ENCODE measurements at places on chromosomes 5 and 9.
A peak's percentile ranks its signal among the peaks of the same experiment; 100 is the strongest.

DNA sequence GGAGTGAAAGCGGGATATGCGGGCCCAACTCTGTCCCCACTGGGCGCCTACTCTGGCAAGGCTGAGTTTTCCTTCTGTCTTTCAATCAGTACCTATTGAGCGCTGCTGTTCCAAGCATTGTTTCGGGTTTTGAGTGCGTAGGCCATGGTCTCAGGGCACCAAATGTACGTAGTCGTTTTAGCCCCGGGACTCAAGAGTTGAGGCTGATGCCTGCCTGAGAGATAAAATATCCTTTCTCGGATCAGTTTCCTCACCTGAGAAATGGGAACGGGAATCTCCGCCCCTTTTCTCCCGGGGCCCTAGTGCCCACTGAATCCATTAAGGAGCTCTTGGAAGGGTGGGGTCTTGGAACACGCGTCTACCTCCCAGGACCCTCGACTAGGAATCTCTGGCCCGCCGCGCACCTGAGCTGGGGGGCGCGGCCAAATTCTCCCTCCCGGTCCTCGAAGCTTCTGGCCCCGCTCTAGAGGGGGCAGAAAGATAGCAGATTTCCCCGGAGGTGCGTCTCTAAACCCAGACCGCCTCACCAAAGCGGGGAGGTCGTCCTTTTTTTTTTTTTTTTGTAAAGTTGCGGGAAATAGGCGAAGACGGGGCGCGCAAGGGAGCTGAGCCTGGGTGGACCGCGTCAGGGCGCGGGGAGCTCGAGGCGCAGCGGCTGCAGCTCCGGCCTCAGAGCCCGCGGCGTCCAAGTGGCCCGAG lies 494 bp upstream of the CXXC5 start:
- DNase-seq = no peak

GRCh38 chr9:69207503-69207902 lies 33.4 kb downstream of the TJP2 start:
- no peak for DNase-seq

GRCh38 chr5:76716456-76717157 lies 681 bp downstream of the F2R start:
- DNase-seq = no peak

GRCh38 chr9:137025517-137025966 lies 2.5 kb downstream of the ABCA2 start:
- DNase-seq = no peak

GRCh38 chr5:122909470-122910100 lies 64.2 kb downstream of the SNX24 start:
- no peak for DNase-seq

- no peak for DNase-seq
Observed at GRCh38 chr5:86865256-86865785, 247.6 kb downstream of the COX7C start.

DNA sequence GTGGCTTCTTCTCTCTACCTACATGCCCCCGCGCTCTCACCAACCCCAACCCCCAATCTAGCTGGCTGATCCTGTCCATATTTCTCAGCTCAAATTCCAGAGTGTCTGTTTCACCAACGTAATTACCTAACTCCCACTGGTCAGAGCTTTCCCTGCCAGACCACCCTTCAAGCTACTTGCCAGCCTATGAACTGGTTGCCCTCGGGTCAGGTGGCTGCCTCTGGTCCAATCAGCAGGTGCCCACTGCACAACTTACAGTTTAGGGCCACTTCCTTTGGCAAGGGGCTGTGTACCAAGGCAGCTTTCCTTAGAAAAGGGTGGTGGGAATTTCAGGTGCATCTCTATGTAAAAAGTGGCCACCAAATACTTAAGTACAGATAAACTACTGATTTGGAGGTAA lies 92.2 kb upstream of the SLC30A5 start:
- DNase-seq = no peak

DNA sequence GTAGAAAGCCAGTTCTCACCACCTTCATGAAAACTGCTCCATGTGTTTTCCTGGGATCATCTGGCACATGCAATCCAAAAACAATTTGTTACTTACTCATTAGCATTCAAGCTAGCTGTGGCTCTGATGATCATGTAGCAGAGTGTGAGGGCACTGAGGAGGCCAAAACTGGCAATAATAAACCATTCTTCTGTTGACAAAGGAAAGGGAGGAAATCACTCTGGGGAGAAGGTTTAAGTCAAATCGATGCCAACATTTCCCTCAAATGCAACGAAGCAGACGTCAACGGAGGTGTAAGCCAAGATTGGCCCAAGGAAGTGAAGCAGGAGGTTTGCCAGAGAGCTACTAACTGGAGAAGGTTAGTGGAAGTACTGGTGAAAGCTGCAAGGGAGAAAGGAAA lies 55.7 kb upstream of the TBC1D9B start:
- no peak for DNase-seq

DNA sequence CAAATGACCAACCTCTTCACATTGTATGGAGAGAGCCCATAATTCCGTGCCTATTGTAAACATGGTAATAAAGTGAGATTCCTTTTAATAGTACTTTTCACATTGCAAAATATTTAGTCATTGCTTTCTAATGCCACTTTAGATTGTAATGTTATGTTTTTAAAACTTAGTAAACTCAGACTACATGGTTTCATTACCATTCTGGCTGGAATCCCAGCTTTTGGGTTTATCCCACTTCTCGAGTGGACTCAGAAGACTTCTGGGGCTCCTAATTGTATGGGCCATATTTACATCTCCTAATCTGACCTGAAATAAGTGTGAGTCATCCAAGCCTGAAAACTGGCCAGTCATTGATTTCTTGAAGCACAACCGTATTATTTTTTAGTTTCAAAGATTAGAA lies 217.6 kb downstream of the CAAP1 start:
- no peak for DNase-seq

- DNase-seq = no peak
Observed at GRCh38 chr9:96620832-96621269, 1.2 kb upstream of the CDC14B start.

DNA sequence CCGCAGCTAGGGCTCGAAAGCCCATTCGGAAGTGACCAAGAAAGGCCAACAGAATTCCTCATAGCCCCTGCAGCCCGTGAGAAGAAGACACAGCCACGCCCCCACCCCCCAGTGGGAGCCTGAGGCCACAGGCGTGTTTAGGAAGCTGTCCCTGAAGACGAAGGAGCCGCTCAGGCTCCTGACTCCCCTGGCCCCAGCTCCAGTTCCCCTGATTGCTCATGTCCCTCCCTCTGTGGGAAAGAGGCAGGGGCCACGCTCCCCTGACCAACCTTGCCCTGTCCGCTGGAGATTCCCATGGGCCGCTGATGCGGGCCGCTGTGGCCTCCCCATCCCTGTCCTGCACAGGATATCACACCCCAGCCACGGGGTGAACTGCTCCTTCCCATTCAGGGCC lies 13.6 kb downstream of the ROPN1L start:
- DNase-seq = no peak

GRCh38 chr5:7663808-7664207 lies 187.1 kb downstream of the CFAP90 start:
- DNase-seq = no peak

GRCh38 chr5:54136516-54137440 lies 173.6 kb downstream of the ARL15 start:
- no peak for DNase-seq

- DNase-seq = no peak
Observed at GRCh38 chr9:21968331-21969010, 25.7 kb downstream of the CDKN2A start.

DNA sequence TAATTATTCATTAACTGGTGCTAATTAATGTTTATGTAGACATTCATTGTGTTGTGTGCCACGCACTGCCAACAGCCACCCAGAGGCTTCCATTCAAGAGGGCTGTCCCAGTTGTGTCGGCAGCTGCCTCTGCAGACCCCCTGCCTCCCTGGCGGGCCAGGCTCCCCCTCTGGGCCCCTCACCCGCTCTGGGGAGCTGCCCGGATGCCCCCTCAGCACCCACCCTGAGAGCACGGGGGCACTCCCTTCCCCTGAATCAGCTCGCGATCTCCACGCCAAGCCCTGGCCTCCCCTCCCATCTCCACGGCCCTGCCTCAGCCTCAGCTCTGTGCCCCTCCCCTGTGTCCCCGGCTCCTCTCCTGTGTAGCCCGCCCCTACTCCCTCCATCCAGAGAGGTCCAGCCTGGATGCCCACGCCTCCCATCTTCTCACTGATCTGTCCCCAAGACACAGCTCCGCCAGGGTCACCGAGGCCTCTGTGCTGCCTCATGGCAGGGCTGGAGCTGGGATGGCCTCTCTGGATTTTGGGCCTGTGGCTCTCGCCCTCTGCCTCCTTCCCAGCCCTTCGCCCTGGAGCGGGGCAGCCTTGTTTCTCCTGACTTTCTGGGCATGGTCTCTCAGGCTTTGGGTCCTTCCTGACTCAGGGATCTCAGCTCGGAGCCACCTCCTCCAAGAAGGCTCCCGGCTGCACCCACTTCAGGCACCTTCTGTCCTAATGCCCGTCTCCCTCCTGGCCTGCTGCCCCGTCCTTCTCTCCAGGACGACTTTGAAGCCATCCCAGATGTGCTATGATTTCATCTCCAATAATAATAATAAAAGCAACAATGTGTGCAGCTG lies 16.0 kb upstream of the SLC9A3 start:
- no peak for DNase-seq

DNA sequence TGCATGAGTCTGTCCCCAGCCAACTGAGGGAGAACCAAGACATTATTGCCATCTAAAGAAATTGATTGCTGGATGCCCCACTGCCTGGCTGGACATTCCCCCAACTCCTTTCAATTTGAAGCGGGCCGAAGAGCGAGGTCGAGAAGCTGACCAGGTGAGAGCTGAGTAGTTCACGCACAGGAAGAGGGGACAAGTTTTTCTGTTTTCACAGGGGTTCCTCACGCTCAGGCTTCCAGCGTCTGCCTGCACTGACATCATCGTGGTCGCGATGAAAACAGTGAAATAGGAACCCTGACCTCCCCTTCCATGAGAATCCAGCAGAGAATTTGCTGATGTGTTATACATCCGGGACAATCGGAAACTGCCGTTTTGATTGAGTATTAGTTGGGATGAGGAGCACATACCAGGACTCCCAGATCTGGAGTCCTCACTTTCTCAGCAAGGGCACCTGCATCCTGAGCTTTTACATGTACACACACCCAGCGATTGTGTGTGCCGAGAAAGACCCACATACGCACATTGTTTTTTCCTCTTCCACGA lies 3.1 kb upstream of the DMRT3 start:
- no peak for DNase-seq

- no peak for DNase-seq
Observed at GRCh38 chr5:166581826-166582225, 1709.6 kb upstream of the WWC1 start.

GRCh38 chr5:176819476-176819875 lies 9.1 kb downstream of the UNC5A start:
- DNase-seq = no peak

DNA sequence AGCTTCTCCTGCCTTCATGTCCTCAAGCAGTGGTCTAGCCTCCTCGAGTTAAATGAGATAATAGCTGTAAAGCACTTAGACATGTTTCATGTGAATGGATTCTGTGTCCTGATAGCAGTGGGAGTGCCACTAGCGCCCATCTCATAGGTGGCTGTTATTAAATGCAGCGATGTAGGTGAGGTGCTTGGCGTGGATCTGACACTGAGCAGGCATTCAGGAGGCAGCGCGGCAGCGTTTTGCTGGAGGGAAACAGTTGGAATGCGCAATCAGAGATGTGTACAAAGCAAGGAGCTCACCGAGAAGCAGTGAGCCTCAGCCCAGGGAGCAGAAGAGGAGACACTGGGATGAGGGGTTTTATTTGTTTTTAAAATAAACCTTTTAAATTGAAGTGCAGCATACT lies 106.6 kb downstream of the RGS3 start:
- no peak for DNase-seq

- no peak for DNase-seq
Observed at GRCh38 chr9:111876179-111876578, 20.4 kb upstream of the UGCG start.

- peak; percentile 68 for DNase-seq
Observed at GRCh38 chr5:132354381-132355139, 14.9 kb upstream of the SLC22A5 start.

DNA sequence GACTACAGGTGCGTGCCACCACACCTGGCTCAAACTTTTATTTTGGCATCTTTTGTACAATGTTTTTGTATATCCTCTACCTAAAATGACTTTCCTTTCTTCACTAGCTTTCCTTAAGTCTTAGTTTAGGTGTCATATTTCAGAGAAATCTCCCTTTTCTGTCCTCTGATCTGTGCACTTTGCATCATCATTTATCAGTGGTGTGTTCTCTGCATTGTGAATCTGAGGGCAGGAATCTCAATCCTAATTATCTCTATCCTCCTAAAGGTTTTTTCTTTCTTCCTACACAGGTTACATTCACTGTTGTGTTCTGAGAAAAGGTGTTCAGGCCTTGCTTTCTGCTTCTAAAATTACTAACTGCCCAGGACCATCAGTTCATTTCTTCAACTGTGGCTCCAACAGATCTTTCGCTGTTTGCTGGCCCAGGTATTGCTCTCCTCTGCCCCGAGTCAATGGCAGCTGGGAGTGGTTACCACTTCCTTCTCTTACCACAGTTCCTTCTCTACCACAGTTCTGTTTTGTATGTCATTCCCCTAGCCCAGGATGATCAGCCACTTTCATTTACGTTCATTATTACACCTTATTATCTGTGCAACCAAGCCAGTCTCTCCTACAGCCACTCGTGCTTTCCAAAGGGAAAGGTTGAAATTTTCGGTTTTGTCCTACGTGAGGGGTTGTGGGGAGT lies 14.0 kb downstream of the TGFBR1 start:
- DNase-seq = peak; percentile 68

GRCh38 chr5:31393126-31393525 lies 138.8 kb downstream of the DROSHA start:
- DNase-seq = no peak

GRCh38 chr9:130789747-130790672 lies 45.0 kb upstream of the ABL1 start:
- no peak for DNase-seq

GRCh38 chr9:124940521-124940893 lies 376 bp downstream of the GOLGA1 start:
- DNase-seq = no peak

DNA sequence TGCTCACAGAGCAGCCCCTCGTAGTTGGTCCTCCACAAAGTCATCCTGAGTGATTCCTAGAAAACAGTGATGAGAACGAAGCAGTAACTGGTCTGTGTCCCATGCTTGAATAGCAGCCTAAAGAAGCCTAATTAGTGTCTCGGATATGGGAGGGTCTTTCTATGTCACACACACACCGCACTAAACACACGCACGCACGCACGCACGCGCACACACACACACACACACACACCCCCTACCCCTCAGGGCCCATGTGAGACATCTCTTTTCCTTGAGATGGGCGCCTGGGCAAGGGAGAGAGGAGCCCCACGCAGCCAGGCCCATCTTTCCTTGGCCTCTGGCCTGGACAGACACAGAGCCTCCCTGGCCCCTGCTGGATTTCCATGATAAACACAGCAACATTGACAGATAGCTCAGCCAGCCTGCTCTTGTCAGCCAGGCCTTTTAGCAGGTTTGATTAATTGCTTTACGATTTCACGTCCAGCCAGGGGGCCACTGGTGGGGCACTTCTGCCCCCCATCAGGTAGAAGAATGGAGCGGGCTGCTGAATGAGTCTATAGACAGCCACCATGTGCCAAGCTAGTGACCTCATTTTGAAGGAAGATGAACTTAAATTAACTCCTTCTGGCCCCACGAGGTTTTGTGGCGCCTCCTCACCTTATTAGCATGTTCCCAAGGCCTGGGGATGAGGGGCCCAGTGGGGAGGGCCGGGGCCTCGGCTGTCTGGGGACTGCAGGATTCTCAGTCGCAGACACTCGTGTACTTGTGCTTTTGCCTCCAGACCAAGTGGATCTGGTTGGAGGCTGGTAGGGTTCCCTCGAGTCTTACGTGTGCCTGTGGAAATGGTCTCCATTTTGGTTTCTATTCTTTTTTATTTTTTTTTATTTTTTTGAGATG lies 36.2 kb upstream of the PRDM12 start:
- no peak for DNase-seq
